Activated CD8-positive, alpha-beta memory T cell treated with anti-CD3 and anti-CD28 coated beads, Interleukin-2, amount 10 ng/mL, durations not matched to agents 7 days and 5 days (primary cell): ENCODE measurements at places on chromosomes 13 and 19. TPM values are rescaled to one million over a fixed set of nuclear protein-coding genes. Genes with fewer than 3 reads are reported as not detected.

The NKPD1 gene
- 0.14 TPM for total RNA-seq

The ZNF776 gene
- total RNA-seq = 18.1 TPM

The CILP2 gene
- 0.12 TPM for total RNA-seq

The GGN gene
- not detected for total RNA-seq

The ZNF850 gene
- 9.2 TPM for total RNA-seq

The TEKTIP1 gene
- total RNA-seq = 5.7 TPM

The IRGC gene
- total RNA-seq = not detected

The NLRP5 gene
- not detected for total RNA-seq

The FXYD3 gene
- total RNA-seq = not detected

The UFM1 gene
- total RNA-seq = 29.6 TPM

The B3GNT8 gene
- total RNA-seq = 3.2 TPM
